Stimulated activated CD4-positive, alpha-beta T cell treated with anti-CD3 and anti-CD28 coated beads, Interleukin-15, amount 100 ng/mL, for 24 hours (primary cell): ENCODE measurements at places on chromosomes 11 and 22.

DNA sequence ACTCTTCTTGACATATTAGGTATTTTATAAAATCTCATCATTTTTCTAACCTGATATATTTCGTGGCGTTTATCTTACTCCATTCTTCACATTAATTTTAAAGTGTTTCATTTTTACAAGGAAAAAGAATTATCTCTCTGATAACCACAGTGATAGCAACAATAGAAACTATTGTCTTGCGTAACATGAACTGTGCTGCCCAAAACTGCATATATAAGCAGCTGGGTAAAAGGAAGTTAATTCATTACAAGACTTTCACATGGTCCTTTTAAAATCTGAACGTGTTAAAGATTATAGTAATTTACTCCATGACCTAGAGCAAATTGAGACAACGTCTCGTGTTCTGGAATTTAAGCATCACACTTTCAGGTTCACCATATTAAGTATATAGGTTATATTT, 210.4 kb upstream of the GRIA4 start:
- DNase-seq: no peak

DNA sequence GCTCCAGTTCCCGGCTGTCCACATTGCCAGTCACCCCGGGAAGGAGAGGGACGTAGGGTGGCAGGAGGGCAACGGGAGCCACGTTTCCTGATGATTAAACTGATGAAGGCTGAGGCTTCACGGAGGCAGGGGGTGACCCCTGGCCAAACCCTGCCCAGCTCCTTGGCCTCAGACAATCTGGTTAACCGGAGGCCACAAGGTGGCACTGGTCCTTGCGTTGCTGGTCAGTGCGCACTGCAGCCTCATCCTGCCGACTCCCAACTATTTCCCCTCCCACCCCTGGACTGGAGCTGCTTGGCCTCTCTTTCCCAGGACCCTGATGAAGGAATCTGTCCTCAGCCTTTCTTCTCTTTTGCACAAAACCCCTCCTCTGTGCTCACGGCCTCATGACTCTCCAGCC, 75.3 kb downstream of the PDE2A start:
- DNase-seq: no peak

DNA sequence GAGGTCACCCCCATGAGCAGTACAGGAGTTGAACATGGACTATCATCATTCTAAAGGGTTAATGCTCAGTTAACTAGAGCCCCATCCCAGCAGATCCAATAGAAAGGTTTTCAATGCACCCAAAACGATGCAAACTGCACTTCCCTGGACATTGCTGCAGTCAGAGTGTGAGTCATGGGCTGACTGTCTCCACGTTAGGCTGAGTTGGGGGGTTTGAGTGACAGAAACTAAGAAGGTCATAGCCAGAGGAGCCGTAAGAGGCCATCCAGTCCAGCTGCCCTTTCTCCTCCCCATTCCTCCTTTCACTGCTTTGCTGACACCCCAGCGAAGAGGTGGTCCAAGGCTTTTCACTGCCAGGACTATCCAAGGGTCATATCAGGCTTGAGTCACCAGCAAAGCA, 10.5 kb upstream of the OR2AT4 start:
- DNase-seq: no peak

- no peak for DNase-seq
These were observed 143.2 kb downstream of the OPCML start for GRCh38 chr11:133388975-133389568.

- DNase-seq: no peak
These were observed 64.9 kb downstream of the SPECC1L start for GRCh38 chr22:24335496-24335895.

GRCh38 chr11:108836541-108836940, 171.7 kb downstream of the DDX10 start:
- no peak for DNase-seq

- DNase-seq: no peak
These were observed 6.5 kb downstream of the HBG1 start for GRCh38 chr11:5242933-5243815.

- DNase-seq: no peak
These were observed 90.6 kb downstream of the TSPAN18 start for GRCh38 chr11:44817207-44817949.

GRCh38 chr11:6817694-6818093, 18.2 kb upstream of the OR6A2 start:
- DNase-seq: no peak

DNA sequence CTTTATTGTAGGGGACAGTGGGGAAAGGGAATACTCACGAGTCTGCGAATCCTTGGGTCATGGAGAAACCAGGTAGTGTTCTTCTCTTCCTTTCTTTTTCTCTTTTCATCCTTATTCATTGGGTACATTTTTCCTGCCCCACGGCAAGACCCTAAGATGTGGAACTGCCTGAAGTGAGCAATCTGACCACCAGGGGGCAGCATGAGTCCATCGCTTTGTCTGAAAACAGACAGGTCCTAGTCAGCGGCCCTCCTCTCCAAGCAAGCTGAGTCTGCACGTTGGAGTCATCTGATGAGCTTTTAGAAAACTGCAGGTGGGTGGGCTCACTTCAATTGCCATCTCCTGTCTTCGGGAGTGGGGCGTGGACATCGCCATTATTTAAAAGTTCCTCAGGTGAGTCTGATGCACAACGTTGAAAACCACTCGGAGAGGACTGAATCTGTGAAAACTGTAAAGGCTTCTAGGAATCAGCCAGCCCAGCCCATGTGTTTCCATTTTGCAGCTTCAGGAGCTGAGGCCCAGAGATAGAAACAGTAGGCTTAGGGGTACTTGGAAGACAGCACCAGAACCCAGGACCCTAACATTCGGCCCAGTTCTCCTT, 34.0 kb upstream of the FBXO3 start:
- DNase-seq: peak; percentile 90

DNA sequence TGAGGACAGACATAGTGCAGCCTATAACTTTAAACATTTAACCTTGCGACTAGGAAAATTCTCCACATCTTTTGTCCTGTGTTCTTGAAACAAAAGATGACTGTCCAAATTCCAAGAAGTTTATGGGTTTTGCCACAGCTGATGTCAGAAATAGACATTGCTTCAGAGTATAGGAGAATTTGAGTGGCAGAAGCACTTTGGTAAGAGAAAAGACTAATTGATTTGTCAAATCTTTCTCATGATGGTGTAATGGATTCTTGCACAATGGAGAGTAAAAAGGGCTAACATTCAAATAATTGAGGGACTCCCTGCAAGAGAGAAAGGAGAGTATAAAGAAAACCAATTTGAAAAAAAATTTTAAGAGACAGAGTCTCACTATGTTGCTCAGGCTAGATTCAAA, 25.3 kb downstream of the C11orf58 start:
- no peak for DNase-seq

- peak; percentile 70 for DNase-seq
These were observed 16.1 kb downstream of the CPT1A start for GRCh38 chr11:68825571-68825970.

GRCh38 chr11:61730240-61730994, 22.0 kb upstream of the MYRF start:
- no peak for DNase-seq

- no peak for DNase-seq
These were observed 112.3 kb downstream of the MIAT start for GRCh38 chr22:26769663-26770062.

GRCh38 chr22:37002633-37003032, 16.6 kb downstream of the TST start:
- no peak for DNase-seq

DNA sequence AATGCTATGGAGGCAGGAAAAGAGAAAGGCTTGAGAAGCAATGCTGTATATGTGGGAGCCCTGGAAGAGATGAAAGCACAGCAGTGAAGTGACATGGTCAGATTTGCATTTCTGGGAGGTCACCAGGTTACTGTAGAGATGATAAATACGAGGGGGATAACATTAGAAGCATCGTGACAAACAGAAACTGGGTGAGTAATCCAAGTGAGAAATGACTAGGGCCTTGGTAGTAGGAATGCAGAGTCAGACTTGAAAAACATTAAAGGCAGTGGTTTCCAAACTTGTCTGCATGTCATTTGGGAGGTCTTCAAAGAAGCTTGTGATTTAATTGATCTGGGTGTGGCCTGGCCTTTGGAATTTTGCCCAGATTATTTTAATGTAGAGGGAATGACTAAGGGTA, 43.9 kb downstream of the CCDC34 start:
- DNase-seq: peak; percentile 4

- DNase-seq: peak; percentile 16
These were observed 22.9 kb upstream of the ARHGAP8 start for GRCh38 chr22:44729391-44730021.

- peak; percentile 54 for DNase-seq
These were observed 2.2 kb downstream of the RFPL2 start for GRCh38 chr22:32202539-32203180.

GRCh38 chr22:41782316-41782715, 18.2 kb upstream of the CCDC134 start:
- peak; percentile 40 for DNase-seq

- DNase-seq: no peak
These were observed 10.1 kb downstream of the C11orf87 start for GRCh38 chr11:109432105-109432504.

DNA sequence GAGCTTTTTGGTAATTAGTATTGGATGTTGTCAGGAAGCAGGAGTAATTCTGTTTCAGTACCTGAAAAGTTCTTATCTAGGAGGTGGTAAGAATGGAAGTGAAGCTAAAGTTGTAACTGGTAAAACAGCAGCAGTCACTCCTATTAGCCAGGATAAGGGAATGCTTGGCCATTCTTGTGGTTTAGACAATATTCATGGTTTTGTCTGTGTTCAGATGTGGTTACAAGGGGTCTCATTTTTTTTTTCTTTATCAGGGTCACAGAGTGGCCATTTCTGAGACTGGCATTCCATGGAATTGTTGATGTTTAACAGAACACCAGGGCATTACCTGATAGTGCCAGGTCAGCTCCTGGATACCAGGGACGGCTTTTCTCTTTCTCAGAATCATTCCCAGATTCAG, 23.8 kb downstream of the TAF1D start:
- no peak for DNase-seq

- no peak for DNase-seq
These were observed 24.6 kb downstream of the TMEM45B start for GRCh38 chr11:129840236-129840635.

- DNase-seq: no peak
These were observed 1090.8 kb downstream of the BRD1 start for GRCh38 chr22:48736593-48737460.

GRCh38 chr11:27592098-27592780, 85.7 kb upstream of the LIN7C start:
- DNase-seq: no peak

DNA sequence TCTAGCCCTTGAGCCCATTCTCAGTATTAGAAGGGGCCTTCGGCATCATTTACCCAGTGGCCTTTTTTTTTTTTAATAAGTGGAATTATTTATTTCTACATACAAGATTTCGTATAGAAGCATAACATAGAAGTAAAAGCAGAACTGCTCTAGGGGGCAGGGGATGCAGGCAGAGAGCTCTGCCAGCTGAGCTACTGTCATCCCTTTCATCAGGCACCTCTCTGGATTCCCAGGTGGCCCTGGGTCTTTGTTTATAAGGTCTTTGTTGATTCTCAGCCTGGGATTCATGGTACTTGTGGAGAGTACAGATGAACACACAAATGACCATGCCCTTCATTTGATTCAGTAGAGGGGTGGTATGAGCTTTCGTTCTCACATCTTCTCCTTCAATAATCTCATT, 66.4 kb downstream of the GAB2 start:
- no peak for DNase-seq
